D341Med (cell line): ENCODE measurements at places on chromosomes 2 and 18.

GRCh38 chr2:54691445-54692135 is 31.9 kb upstream of the EML6 start:
- DNase-seq: no peak

GRCh38 chr18:23824240-23824639 is 135.0 kb downstream of the LAMA3 start:
- no peak for DNase-seq

DNA sequence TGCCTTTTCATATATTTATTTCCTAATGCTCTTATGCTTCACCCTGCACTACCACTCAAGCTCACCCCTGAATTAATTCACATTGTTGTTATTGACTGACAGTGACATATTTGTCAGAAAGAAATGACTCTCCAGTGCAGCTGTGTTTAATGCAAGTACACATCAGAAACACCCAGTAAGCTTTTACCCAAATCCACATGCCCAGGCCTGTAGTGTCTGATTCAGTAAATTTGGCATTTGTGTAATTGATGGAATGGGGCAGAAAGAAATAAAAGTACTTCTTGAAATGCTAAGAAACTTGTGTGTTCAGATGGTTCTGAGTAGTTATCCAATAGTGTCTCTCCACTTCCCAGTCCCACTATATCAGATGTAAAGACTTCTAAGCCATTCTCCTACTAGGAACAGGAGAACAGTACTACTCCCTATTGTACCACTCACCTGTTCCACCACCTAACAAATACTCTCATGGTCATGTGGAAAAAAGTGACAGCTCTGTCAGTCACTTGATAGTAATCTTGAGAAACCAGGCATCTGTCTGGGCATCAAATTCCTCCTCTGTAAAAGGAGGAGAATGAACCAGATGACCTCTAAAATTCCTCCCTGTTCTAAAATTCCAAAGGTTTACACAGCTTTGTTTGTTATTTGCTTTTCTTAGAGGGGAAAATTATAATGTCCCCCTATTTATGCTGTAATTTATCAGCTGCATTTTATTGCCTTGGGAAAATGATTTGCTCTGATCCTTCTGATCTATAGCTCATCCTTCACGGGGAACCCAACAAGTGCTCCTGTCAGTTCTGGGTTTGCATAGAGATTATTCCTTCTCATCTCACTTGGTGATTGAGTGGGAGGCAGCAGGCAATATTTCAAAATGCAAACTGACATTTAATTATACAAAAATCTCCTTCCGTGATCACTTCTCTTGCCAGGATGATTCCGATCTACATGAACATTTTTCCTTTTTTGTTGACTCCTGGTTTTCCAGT is 70.9 kb downstream of the ZNF385B start:
- DNase-seq: no peak

GRCh38 chr18:35703043-35703688 is 121.6 kb downstream of the GALNT1 start:
- no peak for DNase-seq

DNA sequence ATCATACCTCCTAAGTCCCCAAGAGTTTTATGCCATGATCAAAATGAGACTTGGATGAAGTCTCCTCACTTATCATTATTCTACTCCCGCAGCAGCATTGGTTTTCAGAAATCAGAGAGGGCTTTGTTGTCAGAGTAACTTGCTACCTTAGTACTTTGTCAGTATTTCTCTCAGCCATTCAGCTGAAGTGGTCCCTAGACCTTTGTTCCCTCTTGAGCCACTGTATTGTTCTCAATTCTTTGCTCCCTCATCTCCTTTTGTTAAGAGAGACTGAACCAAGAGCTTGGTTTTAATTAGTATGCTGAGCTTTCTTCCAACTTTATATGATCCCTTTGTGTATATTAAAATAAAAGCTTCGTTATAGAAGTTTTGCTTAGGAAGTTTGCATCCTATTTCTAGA is 133.4 kb downstream of the DOCK10 start:
- DNase-seq: no peak

- DNase-seq: no peak
These were observed 69.5 kb downstream of the PTRHD1 start for GRCh38 chr2:24723665-24724064.

DNA sequence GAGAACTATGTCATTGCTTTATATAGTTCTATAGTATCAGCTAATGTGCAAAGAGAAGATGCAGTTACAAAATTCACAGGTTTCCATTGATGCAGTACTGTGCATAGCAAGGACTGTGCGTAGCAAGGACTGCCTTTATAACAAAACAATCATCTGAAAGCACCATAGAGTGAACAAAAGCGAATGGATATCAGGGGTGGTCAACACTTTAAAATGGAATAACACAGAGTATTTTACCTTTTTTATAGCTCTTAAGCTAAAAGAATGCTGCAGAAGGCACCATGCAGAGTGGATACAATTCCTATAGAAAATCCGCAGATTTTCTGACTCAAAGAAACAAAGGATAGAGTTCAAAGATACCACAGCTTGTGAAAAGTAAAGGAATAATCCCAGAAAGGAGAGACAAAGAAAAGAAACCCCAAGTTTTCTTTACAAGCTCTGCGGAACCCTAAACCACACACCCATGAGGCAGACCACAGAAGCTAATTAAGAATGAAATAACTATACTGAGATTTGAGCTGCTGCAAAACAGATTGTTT is 229.9 kb upstream of the DTNA start:
- no peak for DNase-seq
